ENCODE measurements at places on chromosomes 4 and X.
A peak's percentile ranks its signal among the peaks of the same experiment; 100 is the strongest.

DNA sequence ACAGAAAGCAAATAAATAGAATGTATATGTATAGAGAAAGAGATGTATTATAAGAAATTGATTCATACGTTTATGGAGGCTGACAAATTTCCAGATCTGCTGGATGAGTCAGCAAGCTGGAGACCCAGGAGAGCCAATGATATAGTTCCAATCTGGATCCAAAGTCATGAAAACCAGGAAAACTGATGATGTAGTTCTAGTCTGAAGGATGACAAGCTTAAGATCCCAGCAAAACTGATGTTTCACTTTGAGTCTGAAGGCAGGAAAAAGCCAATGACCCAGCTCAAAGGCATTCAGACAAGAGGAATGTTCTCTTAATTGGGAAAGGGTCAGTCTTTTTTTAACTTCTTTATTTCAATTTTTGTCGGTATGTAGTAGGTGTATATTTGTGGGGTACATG, 102.6 kb downstream of the LHFPL1 start:
- DNase-seq = no peak

DNA sequence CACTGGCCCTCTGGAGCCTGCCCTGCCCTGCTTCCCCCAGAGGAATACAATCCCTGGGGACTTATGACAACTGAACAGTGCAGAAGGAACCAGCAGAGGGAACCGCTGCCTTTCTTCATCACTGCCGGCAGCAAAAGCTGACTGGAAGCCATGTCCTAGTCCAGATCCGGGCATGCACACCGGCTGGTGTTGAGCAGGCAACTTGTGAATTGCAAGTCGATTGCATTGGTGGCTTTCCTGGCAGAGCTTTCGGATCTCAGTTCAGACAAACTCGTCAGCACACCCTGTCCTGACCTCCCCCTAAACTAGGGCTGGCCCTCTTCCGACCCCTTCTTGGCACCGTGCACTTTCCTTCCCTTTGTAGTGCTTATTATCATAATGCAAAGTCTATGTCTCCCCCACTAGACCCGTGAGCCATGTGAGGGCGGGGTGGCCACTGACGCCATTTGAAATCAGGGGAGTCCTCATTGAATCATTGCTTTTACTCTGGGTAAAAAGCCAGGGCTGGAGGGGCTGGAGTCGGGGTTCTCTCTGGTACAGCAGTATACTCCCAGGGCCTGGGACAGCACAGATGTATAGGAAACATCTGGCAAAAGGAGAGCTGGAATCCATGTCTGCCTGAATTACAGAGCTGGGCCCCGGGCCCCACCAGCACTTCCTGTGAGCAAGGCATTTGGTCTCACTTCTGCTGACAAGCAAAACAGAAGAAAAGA, 1.8 kb downstream of the ARHGAP4 start:
- peak; percentile 67 for DNase-seq

GRCh38 chr4:146182443-146182842, 6.9 kb downstream of the LSM6 start:
- no peak for DNase-seq

DNA sequence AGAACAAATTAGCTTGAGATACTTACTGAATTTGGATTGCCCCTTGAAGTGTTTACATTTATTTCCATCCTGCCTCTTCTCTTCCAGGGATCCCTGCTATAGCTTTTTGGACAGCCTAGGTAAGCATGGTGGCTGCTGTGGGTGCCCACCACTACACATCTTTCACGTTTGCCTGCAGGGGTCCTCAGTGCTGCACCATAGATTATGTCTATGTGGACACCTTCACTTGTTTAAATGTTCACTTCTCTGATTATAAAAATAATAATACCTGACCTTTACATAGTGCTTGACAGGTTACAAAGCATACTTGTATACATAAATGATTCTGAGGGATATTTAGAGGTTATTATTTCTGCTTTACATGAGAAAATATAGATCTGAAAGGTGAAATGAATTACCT, 67.9 kb upstream of the SLC4A4 start:
- DNase-seq = peak; percentile 4

- DNase-seq = peak; percentile 24
Observed at GRCh38 chr4:173367946-173368345, 2.8 kb upstream of the SAP30 start.

DNA sequence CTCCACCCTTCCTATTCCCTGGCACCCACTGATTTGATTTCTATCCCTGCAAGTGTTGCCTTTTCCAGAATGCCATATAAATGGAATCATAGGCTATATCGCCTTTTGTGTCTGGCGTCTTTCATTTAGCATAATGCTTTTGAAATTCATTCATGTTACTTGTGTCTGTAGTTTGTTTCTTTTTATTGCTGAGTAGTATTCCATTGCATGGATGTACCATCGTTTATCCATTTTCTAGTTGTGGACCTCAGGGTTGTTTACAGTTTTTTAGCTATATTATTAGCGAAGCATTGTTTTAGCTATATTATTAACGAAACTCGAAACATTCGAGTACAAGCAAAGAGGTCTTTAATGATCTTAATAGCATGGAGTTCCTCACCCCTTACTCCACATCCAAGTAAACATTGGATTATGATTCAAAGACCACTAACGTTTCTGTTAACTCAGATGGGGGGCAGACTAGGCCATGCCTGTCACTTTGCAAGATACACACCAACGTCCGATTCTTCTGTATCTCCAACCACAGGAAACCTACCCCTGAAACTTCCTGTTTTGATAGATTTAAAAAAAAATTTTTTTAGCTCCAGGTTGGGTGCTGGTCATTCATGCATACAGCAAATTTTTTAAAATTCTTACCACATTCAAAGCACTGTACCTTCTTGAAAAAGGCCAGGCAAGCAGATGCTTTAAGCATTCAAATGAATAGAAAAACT, 1.1 kb downstream of the DCK start:
- DNase-seq = no peak

- no peak for DNase-seq
Observed at GRCh38 chrX:153319295-153320046, 2.1 kb downstream of the PNMA6F start.

GRCh38 chr4:56438766-56439165, 2.7 kb downstream of the PAICS start:
- no peak for DNase-seq

- DNase-seq = no peak
Observed at GRCh38 chr4:126386512-126386911, 1071.8 kb downstream of the FAT4 start.

DNA sequence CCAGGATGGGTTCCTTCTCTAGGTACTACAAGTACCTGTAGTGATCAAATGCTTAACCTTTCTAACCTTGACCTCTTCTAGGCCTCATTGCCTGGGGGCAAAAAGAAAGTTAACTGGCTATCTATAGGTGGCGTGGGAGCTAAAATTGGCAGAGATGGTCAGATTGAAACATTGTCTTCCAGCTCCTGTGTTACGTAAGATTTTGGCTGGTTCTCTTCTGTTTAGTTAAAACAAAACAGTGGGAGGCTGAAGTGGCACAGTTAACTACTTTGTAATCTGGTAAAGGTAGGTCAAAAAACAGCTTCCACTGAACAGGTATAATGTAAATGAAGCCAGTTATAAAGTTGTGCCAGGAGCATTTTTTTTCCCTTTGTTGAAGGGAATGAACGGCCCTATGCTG, 115.2 kb downstream of the MBNL3 start:
- DNase-seq = no peak

GRCh38 chr4:52852041-52852440, 10.1 kb upstream of the RASL11B start:
- no peak for DNase-seq

GRCh38 chrX:136182414-136182813, 35.1 kb downstream of the FHL1 start:
- no peak for DNase-seq

GRCh38 chrX:17706676-17707075, 30.6 kb upstream of the SCML1 start:
- DNase-seq = no peak

DNA sequence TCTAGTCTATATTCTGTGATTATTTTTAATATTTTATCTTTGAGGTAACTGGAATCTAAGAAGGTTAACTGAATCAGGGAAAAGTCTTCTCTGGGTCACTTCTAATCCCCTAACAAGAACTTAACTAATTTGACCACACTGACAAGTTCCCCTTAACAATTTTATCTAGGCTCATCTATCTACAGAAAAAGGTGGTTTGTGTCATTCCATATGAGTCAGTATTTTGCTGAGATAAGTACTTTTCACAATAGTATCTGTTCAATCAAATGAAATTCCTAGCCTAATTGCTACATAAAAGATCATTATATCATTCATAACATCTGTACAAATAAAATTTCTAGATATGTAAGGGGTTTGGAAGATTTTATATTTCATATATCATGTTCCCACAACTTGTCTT, 45.6 kb downstream of the COL25A1 start:
- no peak for DNase-seq

DNA sequence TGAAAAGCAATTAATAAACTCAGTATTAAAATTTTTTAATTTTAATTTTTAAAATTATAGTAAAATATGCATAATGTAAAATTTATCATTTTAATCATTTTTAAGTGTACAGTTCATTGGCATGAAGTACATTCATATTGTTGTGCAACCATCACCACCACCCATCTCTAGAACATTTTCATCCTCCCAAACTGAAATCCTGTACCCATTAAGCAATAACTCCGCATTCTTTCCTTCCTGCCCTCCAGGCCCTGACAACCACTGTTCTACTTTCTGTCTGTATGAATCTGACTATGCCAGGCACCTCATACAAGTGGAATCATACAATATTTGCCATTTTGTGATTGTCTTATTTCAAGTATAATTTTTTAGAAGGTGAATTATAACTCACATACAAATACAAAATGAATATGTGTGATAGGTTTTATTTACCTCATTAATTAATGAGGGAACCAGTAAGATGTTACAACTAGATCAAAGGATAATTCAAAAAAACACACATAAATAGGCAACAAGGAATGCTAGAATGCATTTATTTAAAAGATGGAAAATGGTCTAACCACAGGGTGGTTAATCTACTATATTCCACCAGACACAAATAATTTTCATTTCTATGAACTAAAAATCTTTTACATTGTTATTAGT, 13.1 kb upstream of the AFF1 start:
- DNase-seq = no peak

- DNase-seq = no peak
Observed at GRCh38 chr4:163967263-163967662, 472.8 kb downstream of the TMA16 start.

DNA sequence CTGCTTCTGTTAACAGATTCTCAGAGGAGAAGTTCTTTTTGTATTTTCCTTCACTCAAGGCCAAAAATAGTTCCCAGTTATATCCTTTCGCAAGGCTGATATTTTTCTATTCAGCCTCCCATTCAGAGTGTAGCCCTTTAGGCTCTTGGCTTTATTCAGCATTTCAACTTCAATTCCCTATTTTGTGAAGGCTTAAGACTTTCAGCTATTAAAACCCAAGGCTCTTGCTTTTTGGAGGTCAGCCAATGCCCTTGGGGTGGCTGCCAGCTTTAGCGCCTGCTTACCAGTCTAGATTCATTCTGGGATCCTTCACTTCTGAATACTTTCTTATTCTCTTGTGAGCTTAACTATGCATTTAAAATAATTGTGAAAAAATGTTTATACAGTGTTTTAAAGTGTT, 57.3 kb upstream of the ADGRA3 start:
- DNase-seq = no peak

GRCh38 chr4:4388836-4389575, 2.1 kb downstream of the NSG1 start:
- DNase-seq = no peak

- DNase-seq = no peak
Observed at GRCh38 chr4:14151101-14151500, 523.6 kb upstream of the BOD1L1 start.

DNA sequence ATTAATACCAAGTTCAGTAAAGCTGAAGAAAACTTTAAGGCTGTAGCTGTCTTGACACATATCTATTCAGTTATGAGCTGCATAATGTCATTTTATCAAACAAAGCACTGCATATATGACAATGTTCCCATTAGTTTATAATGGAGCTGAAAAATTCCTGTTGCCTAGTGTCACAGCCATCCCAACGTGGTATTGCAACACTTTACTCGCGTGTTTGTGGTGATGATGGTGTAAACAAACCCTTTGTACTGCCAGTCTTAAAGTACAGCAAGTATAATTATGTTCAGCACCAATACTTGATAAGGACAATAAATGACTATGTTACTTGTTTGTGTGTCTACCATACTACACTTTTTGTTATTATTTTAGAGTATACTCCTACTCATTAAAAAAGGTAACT, 1415.6 kb upstream of the PCDH7 start:
- no peak for DNase-seq

DNA sequence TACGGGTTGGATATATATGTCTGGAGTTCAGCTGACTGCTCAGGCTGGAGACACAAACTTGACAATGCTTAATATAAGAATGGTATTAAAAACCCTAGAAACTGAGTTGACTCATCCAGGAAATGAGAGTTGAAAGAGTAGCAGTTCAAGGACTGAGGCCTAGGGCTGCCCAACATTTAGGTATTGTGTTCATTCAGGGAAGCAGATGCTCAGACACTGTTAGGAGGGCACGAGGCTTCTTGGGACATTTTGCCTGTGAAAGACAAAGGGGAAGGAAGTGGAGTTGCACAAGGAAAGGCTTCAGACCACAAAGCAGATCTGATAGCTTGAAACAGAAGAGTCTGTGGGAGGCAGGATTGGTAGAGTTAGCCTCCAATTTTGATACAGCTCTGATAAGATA, 52.0 kb upstream of the HS3ST1 start:
- peak; percentile 62 for DNase-seq

DNA sequence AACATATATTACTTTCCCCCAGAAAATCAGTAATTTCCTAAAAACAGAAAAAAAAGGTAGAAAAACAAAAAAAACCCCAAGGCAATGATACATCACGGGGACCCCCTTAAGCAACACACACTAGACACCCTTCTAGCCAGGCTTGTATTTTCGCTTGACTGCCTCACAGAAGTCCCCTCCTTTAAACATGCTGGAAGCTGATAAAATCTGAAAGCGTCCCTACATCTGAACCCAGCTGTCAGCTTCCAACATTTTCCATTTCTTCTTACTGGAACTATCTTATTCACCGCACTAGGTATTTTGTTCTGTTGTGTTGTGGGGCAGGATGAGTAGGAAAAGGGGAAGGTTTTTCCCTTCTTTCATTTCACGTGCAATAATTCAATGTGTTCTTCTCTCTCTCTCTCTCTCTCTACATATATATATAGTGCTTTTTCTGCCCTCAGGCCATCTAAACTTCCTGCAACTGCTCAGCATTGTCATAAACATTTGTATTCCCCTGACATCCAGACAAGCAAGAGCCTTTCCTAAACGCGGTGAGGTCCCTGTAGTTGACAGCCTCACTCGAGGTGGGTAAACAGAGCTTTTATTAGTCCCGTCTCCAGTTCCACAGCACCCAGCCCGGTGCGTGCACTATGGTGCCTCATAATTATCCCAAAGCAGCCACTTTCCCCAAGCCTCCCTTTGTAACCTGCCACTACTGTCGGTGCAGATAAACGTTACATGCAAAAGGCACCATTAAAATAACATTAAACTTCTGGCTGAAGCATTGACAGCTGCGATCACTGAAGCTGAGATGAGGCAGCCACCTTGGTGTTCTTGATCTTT, 82.5 kb downstream of the GATB start:
- DNase-seq = no peak

GRCh38 chr4:120202222-120202621, 135.6 kb upstream of the MAD2L1 start:
- no peak for DNase-seq

Data from endothelial cell of umbilical vein (primary cell).